Activated CD4-positive, CD25-positive, alpha-beta regulatory T cell (primary cell): ENCODE measurements at places on chromosomes 3 and 15.

GRCh38 chr3:32626631-32627030 is 56.0 kb upstream of the DYNC1LI1 start:
- no peak for DNase-seq

- DNase-seq = no peak
Observed at GRCh38 chr3:35438101-35438500, 201.2 kb upstream of the ARPP21 start.

DNA sequence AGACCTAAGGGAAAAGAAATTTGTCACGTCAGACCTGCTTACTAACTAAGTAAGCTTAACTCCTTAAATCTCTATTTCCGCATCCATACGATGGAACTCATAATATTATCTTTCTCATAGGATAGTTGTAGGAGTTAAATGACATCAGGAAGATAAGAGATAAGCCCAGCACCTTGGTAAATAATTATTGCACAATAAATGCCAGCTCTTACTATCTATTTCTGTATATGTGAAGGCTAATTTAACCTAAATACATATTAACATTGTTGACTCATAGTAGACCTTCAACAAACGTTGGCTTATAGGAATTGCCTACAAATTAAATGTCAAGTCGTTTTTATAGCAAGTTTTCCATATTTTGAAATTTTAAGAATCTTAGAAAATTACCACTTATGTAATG is 709.0 kb downstream of the CADM2 start:
- DNase-seq = no peak

DNA sequence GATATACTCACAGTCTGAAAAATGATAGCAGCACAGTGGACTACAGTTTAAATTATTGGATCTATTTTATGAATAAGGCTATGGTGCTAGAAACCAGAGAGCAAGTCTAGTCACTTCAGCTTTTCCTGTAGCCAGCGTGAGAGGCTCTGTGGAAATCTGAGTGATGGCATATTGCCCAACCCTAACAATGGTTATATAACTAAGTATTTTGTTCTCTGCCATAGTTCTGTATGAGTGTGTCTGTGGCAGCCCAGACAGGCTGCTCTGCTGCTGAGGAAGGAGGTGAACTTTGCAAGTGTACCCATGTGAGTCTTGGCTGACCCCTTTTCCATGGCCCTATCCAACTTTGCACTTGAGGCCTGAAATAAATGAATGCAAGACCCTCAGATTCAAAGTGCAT is 105.7 kb downstream of the LRTM1 start:
- no peak for DNase-seq

- no peak for DNase-seq
Observed at GRCh38 chr3:58963928-58964503, 85.8 kb downstream of the CFAP20DC start.

DNA sequence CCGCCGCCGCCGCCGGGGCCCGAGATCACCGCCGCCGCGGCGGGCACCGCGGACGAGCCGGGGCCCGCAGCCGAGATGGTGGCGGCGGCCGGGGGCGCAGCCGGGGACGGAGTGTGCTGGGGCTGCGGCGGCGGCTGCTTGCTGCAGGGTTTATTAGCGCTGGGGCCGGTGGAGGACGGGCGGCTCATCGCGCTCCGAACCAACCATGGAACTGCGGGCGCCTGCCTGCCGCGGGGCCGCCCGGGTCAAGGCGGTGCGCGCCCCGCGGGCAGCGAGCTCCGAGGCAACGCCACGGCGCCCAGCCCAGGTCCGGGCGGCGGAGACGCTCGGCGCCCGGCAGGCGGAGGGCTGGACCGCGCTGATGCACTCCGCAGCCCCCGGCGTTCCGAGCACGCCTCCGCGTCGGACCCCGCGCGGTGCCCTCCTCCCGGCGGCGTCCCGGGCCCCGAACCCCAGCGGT is 277 bp downstream of the SIAH2 start:
- no peak for DNase-seq

GRCh38 chr15:83869341-83869740 is 215.4 kb downstream of the ADAMTSL3 start:
- DNase-seq = no peak

GRCh38 chr3:8871306-8871705 is 92.0 kb downstream of the RAD18 start:
- DNase-seq = no peak

- DNase-seq = no peak
Observed at GRCh38 chr3:129195731-129196256, 12.1 kb upstream of the CNBP start.

GRCh38 chr3:105440113-105440512 is 73.4 kb downstream of the ALCAM start:
- no peak for DNase-seq

DNA sequence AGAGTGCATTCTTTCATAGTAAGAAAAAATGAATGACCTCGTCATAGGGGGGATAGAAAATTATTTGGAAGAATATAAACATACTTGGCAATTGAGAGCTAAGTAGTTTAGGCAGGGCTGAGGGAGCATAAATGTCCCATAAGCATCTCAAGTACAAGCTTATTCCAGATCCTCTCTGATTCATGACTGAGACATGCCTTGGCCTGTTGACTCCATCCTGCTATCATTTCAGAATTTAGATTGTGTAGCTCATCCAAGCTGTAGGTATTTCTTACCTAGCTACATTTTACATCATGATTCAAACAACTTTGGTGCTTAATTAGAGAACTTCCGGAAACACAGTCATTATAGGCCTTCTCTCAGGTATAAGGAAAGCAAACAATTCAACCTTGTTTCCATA is 12.3 kb downstream of the POGLUT1 start:
- DNase-seq = no peak

GRCh38 chr3:168048414-168049330 is 47.1 kb downstream of the GOLIM4 start:
- DNase-seq = no peak

DNA sequence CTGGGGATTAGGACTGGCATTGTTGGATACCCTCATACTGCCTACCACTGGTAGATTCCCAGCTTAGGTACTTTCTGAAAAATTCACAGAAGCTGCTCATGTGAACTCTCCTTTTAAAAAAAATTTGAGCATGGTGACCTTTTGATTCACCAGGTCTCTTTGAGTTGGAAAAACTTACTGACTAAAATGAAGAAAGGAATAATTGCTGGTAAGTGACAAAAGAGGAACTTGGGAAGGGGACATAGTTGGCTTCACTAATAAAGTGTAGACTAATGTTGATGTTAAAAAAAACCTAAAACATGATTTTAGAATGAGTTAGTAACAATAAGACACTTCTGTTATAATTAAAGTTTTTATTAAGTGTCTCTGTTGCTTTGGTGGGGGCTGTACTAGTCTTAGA is 8.6 kb downstream of the VPS8 start:
- DNase-seq = no peak

- no peak for DNase-seq
Observed at GRCh38 chr15:94494732-94495131, 263.4 kb downstream of the MCTP2 start.

DNA sequence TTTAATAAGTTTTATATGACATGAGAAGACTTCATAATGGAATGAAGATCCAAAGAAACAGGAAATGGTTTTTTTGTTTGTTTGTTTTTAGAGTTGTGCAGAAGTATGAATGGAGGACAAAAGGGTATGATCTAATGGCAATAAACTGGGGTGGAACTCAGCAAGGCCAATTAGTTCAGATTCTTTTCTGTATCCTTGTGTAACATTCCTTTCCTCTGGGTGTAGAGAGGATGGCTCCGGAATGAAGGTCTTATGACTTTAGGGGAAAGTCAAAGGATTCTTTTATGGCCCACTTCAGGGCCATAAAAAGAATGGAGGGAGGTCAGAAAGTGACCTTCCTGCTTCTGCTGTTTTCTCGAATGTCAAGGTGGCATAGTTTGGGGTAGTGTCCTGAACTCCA is 152.6 kb downstream of the DPH6 start:
- DNase-seq = no peak

DNA sequence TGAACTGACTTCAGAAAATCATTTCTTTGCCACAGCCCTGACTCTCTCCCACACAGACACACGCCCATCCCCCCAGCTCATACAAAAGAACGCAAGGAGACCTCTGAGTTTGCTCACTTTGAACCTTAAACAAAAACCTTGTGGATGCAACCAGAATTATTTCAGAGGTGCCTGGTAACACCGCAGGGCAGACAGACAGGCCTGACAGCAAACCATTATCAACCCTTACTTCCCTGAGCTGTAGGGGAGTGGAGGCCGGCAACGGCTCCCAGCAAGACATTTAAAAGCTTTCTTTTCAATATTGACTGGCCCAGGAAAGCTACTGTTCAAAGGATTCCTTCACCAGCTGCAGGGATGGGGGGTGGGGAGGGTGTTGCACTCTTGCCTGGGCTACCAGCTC is 2.0 kb upstream of the EFCC1 start:
- DNase-seq = no peak

DNA sequence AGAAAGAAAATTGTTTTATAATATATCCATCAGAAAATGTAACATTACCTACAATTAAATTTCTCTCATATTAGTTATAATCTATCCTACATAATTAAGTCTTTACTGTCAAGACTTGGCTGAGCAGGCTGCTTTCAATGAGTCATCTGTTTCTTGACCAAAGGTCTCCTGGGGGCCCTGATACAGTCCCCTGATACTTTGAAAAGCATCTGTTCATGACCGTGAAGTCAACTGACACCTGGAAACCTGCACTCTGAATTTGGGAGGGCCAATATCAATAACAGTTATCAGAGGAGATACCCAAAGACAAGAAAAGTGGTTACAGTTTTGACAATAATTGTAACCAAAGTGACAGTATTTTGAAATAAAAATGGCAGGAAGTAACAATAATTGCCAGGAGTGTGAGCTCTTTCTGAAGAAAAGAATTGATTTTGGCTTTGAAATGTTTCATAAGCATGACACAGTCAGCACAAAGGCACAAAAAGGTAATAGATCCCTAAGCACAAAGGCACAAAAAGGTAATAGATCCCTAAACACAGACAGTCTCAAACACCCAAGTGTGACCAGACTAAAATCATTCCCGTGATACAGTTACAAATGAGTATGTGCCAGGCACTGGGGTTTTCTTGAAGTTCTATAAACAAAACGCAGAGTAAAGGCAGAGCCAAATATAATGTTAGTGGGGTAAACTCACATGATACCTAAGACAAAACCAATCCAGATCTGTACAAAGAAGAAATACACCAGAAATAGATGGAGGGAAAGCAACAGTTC is 260.7 kb downstream of the PLOD2 start:
- DNase-seq = no peak

GRCh38 chr15:100723315-100723801 is 121.0 kb downstream of the ASB7 start:
- no peak for DNase-seq

- no peak for DNase-seq
Observed at GRCh38 chr15:94002041-94002440, 229.3 kb upstream of the MCTP2 start.

- no peak for DNase-seq
Observed at GRCh38 chr15:81281766-81282605, 42.0 kb downstream of the STARD5 start.

DNA sequence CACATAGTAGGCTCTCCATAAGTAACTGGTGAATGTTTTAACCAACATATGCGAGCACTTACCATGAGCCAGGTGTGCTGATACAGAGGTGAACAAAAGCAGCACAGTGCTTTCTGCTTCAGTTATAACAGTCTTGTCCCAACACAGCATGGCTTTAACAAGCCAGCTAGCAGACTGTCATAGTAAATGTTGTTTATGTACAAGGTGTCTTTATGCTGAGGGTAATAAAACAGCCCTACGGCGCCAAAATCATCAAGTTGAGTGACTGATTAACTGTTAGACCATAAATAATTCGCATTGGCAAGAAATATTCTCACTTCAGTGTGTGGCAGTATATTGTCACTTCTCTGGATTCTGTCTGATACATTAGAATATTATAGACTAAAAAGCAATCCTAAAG is 646.0 kb upstream of the CFAP20DC start:
- DNase-seq = no peak

- DNase-seq = no peak
Observed at GRCh38 chr3:148211725-148212124, 486.0 kb upstream of the AGTR1 start.

DNA sequence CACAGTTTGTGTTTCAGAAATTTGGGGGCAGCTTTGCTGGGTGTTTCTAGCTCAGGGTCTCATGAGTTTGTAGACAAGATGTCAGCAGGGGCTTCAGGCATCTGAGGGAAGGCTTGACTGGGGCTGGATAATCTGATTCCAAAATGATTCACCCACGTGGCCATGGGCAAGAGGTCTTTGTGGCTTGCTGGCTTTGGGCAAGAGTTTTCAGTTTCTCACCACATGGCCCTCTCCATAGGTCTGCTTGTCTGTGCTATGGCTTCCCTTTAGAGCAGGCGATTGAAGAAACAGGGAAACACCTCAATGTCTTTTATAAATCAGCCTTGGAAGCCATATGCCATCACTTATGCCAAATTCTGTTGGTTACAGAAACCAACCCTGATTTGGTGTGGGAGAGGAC is 11.9 kb downstream of the RPS27L start:
- no peak for DNase-seq

DNA sequence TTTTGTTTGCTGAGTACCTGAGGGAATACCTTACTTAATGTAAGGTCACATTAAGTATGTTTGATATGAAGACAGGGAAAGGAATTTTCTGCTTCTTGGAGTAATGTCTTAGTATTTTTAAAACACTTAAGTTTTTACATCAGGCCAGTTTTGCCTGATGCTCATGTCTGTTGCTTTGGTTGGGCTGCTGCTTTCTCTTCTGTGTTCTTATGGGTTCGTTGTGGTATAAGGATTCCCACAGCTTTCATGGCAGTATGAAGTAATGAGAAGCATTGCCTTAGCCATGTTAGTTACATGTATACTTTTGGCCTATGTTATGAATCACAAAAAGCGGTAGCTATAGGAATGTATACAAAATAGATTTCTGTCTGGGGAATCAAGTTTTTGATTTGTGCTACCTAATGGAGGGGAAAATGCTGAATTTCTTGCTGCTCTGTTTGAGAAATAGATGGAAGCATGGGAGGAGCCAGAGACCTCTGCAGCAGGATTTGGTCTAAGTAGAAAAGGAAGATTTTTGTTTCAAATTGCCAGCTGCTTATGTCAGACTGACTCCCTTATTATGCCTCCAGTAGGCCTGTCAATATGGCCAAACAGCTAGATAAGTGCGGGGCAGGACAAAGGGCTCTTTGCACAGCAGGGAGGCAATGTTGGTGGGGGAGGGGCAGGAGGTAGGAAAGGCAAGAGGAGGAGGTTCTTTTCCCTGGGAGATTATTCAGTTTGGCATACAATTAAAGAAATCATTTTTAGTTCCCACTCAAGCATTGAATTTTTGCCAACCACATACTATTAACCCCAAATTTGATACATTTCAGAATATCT is 5.2 kb downstream of the SETD5 start:
- DNase-seq = no peak

- DNase-seq = no peak
Observed at GRCh38 chr3:162770551-162770950, 1273.9 kb downstream of the OTOL1 start.

- no peak for DNase-seq
Observed at GRCh38 chr15:80999623-81000036, 1.1 kb upstream of the TLNRD1 start.
